Gastroesophageal sphincter (tissue), 4 donors: ENCODE measurements at places on chromosomes 1 and 21. TPM values are rescaled to one million over a fixed set of nuclear protein-coding genes. Genes with fewer than 3 reads are reported as not detected.

GRCh38 chr1:116496898-116497297 is 73.9 kb downstream of the CD58 start:
- no peak overlapping the region for H3K4me3 ChIP-seq
- no peak overlapping the region for H3K27ac ChIP-seq
- H3K27me3 ChIP-seq = no peaks in the 10 kb centered on the region
- no peak for ATAC-seq
- no peaks in the 10 kb centered on the region for H3K36me3 ChIP-seq

GRCh38 chr1:221336126-221336525 is 405.8 kb downstream of the DUSP10 start:
- H3K4me1 ChIP-seq = peaks cover 35% of the 10 kb centered on the region
- no peak overlapping the region for H3K4me3 ChIP-seq
- no peaks in the 10 kb centered on the region for H3K36me3 ChIP-seq
- peak overlapping the region; percentile 76 for H3K27ac ChIP-seq
- H3K27me3 ChIP-seq = no peaks in the 10 kb centered on the region

CFHR4 gene
- total RNA-seq = not detected

DNA sequence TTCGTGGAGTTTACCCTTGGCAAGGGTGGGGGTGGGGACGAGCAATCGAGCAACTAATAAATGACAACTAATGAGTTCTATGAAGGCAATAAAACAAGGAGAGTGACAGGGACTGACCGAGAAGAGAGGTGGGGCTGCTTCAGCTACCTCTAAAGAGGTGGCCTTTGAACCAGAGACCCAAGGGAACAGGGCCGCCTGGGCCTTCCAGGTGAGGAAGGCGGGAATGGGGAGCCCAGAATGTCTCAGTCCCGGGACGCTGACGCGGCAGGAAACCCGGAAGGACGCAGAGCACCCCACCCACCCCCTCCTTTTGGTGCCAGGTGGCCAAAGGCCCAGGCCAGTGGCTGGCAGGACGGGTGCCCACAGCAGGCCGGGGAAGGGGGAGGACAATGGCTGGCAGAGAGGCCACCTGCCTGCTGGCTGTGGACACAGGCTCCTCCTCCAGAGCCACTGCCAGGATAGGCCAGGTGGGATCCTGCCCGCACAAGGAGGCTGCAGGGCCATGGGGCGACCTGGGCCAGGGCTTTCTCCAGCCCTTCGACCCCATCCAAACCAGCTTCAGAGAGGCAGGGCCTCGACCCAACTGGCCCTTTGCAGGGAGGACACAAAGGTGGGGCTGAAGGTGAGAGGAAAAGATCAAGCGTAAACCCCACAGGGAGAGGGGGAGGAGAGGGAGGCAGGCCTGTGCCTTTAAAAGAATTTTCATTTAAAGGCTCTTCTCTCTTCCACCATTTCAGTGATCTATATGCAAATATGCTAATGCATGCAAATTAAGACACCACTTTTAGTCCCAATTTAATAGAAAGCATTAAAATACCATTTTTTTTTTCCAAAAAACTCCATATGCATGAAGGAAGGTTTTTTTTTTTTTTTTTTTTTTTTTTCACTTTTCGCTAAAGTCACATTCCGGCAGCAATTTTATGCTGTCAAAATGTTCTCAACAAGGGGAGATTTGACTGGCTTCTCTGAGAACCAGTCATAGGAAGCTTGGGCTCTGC is 58.1 kb downstream of the CASZ1 start:
- no peak overlapping the region for H3K4me3 ChIP-seq
- H3K36me3 ChIP-seq = no peaks in the 10 kb centered on the region
- no peak overlapping the region for H3K27ac ChIP-seq
- ATAC-seq = no peak

DNA sequence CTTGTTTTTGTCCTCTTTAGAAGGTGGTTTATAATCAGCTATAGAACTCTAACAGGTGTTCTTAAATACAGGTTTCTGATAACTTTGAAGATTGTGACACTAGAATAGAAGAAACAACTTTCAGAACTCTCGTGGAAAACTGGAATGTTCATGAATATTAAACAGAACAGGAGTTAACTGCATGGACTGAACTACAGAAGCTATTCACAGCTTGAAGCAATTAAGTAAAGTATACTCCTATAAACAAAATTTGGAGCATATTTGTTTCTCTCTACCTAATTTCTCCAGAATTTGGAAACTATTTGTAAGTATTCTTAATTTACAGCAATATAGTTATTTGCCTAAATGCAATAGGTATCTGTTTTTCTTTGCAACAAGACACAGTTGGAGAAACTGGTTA is 824.8 kb downstream of the ADGRL2 start:
- no peak for ATAC-seq
- no peaks in the 10 kb centered on the region for H3K4me1 ChIP-seq
- no peaks in the 10 kb centered on the region for H3K27me3 ChIP-seq
- no peaks in the 10 kb centered on the region for H3K36me3 ChIP-seq
- H3K4me3 ChIP-seq = no peak overlapping the region
- H3K27ac ChIP-seq = no peak overlapping the region

GRCh38 chr1:52651904-52652303 is 18.9 kb downstream of the SHISAL2A start:
- H3K27me3 ChIP-seq = no peaks in the 10 kb centered on the region
- H3K36me3 ChIP-seq = no peaks in the 10 kb centered on the region
- H3K4me1 ChIP-seq = no peaks in the 10 kb centered on the region
- H3K27ac ChIP-seq = no peak overlapping the region

CFHR1 gene
- total RNA-seq = not detected

TNFAIP8L2 gene
- 7.2 TPM for total RNA-seq

IL23R gene
- not detected for total RNA-seq

KCNK1 gene
- total RNA-seq = 2.2 TPM

KRTAP20-1 gene
- not detected for total RNA-seq

LCE1B gene
- total RNA-seq = not detected

DNA sequence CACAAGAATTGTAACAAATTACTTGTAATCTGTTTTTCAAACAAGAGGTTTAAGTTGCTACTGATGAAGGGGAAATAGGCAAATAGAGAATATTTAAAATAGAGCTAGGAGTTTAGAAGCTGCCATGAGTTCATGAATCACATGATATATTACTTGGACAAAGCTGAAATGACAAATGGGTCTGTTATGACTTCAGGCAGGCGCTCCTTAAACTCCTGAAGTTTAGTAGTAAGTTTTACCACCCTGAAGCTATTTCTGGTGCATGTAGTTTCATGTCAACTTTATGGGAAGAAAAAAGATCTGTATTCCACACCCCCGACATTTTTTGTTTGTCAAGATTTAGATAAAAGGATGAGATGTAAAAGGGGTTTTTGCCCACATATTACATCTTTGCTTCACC is 58.5 kb downstream of the PLA2G4A start:
- H3K27me3 ChIP-seq = no peaks in the 10 kb centered on the region
- H3K36me3 ChIP-seq = no peaks in the 10 kb centered on the region
- no peaks in the 10 kb centered on the region for H3K4me1 ChIP-seq

GRCh38 chr21:26550326-26550725 is 22.8 kb downstream of the CYYR1 start:
- H3K4me3 ChIP-seq = no peak overlapping the region
- H3K4me1 ChIP-seq = peaks cover 7% of the 10 kb centered on the region
- peak overlapping the region; percentile 17 for H3K27ac ChIP-seq
- no peaks in the 10 kb centered on the region for H3K36me3 ChIP-seq

- ATAC-seq = no peak
- H3K4me3 ChIP-seq = no peak overlapping the region
- H3K27ac ChIP-seq = no peak overlapping the region
- no peaks in the 10 kb centered on the region for H3K4me1 ChIP-seq
- H3K27me3 ChIP-seq = peaks cover 85% of the 10 kb centered on the region
Measured at GRCh38 chr1:47507144-47507543, 69.3 kb downstream of the FOXD2 start.
